ENCODE measurements at places on chromosomes 13 and 19.

DNA sequence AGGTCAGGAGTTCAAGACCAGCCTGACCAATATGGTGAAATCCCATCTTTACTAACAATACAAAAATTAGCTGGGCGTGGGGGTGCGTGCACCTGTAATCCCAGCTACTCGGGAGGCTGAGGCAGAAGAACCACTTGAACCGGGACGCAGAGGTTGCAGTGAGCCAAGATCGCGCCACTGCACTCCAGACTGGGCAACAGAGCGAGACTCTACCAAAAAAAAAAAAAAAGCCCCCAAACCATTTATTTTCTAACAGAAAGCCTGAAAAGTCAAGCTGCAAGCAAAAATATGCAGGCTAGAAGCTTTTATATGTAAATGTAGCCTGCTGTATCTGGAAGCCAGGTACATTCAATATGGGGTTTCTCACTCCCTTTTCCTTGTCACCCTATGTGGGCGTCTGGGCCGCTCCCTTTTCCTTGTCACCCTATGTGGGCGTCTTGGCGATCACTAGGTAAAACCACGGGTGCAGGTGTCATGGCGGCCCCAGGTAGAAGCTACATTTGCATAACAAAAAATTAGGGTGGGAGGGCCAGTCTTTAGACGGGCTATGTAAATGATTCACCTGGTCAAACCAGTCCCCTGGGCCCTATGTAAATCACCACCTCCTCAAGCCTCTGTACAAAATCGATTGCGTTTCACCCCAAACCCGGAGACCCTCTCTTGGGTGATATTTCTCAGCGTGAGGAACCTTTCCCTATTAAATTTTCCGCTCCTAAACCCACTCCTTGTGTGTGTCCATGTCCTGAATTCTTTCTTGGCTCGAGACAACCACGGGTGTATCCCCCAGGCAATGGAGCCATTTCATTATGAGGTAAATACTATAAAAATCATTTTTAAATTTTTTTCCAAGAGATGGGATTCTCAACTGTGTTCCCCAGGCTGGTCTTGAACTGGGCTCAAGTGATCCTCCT is 2.1 kb downstream of the TRIM13 start:
- DNase-seq = no peak

DNA sequence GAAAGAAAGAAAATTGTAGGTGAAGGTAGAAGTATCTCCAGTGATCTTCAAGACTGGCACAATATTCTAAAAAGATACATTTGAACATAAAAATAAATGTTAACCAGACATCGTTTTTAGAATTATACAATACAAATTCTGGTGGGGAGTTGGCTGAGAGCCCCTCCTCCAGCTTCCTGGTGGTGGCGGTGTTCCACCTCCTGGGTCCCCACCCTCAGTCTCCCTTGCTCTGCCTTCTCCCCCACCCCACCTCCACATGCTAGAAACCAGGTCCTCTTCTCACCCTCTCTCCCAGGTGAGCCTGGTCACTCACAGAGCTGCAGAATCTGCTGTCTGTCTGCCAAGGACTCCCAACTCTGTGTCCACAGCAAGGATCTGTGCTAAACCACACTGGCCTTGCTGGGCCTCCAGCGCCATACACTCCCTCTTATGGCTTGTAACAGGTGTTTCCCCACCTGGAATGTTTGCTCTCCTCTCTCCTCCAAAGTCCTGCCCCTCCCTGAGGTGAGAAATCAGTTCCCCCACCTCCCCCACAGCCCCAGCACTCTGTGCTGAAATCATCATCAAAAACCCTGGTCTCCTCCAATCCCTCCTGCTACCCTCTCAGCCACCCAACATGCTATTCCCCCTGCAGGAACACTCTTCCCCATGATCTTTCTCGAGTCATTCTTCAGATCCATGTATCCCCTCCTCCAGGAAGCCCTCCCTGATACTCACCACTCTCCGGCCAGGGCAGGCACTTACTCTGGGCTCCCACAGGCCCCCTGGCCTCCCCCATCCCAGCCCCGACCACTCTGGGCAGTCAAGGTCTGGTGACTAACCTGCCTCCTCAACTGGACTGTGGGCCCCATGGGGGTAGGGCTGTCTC is 20.5 kb upstream of the CYP2S1 start:
- no peak for DNase-seq

GRCh38 chr13:62879071-62879470 is 1463.4 kb upstream of the PCDH20 start:
- DNase-seq = peak; percentile 2

- DNase-seq = peak; percentile 24
Observed at GRCh38 chr13:24680258-24680920, at the start of gene ATP12A. TSS of gene ATP12A (plus strand) at chr13:24680408. CDS start at chr13:24680744, 336 bp downstream.

DNA sequence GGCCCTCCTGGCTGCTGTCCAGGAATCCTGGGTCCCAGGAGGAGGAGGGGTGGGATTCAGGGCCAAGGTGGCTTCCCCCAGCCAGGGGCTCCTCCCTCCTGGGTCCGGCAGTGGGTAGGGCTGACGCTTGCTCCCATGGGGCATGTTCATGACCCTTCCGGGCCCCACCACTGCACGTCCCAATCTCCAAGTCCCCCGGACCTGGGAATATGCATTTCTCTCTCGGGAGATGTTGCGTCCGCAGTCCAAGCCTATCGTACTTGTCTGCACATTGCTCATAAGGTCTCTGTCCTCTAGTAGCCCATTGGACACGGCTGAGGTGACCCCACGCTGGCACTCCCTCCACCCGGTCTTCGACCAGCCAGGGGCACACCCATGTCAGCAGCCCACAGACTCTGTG is 192.3 kb downstream of the TEX29 start:
- DNase-seq = no peak

Data from lung (tissue), 17 donors.